ACHN (cell line): ENCODE measurements at places on chromosomes 5 and 9.

DNA sequence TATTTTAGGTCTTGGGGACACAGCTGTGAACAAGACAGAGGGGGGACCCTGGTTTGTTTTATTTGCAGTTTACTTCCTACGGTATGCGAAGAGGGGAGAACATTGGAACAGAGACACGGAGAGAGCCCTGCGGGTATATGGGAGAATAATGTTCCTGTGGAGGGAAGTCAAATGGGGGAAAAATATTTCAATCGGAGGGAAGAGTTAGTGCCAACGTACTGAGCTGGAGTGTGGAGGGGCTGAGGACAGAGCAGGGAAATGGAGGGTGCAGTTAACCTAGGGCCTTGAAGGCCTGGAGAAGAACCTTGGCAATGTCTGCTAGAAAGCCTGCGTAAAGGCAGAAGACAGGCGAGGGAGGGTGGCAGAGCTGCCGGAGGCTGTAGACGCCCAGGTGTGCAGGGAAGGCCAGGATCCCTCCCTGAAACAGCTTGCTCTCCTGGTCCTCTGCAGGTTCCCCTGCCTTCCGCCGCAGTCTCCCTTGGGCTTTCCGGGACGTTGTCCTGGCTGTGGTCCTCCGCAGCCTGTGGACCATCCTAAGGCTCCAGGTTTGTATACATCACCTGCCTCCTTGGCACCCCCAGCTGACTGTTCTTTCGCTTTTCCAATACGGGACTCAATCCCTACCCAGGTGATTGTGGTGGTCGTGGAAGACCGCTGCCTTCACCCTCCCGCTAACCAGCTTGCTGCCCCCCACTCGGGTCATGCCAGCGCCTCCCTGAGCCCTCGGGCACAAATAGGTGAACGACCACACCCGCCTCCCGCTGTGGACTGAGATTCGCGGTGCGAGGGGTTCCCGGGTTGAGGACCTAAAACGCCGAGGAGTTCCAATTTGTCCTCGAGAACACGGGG is 1.9 kb upstream of the RACK1 start:
- DNase-seq, result no peak

DNA sequence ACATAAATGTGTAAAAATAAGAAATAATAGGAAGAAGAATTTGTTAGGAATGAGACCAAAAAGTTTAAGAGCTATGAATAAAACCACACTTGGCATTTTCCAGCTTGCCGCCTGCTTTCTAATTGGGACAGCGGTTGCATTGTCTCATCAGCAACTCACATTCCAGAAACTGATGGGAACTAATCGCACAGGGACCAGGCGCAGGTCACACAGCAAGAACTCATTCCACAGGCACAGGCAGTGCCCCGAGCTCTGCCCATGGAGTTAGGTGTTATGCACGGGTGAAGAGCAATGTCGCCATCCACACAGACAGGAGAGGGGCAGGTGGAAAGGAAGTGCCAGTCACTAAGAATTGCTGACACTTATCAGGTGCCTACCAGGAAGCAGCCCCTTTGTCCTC is 279.9 kb downstream of the NSG2 start:
- no peak for DNase-seq

GRCh38 chr5:134609232-134609851 is 23.3 kb downstream of the SAR1B start:
- DNase-seq, result peak; percentile 48

DNA sequence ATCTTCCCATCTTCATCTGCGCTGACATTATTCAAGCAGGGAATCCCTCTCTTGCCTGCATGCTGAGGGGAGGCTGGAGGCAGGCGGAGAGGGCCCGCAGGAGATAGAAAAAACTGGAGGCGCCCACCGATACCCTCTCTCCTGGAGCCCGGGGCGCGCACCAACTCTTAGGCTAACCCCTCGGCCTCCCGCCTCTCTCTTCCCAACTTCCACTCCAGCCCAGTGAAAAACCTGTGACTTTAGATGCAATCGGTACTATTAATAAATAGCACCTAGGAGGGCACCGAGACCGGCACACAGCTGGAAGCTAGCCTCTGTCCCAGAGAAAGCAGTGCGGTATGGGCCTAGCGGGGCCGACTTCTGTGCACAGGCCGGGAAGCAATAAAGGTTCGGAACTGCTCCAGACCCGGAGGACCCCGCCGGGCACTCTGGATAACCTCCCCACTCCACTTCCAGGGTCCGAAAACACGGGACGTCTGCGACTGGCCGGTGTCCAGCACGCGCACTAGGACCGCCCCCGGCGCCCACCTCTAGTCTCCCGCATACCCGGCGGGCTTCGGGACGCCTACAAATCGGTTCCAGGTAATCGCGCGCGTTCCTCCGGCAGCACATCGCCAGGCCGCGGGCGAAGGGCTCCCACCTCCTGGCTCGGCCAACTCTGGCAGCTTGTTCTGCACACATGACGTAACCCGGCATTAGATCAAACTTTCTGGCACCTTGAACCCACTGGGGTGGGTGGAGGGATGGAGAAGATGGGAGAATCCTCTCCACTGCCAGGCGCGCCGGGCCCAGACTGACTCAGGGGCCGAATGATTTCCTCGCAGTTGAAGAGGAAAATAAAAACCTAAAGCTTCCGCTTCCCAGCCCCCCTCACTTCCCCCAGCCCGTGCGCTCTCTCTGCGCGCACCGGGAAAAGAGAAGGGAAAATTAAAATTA is 1.4 kb downstream of the EFNA5 start:
- peak; percentile 52 for DNase-seq

- no peak for DNase-seq
Observed at GRCh38 chr9:14788846-14789245, 66.3 kb upstream of the CER1 start.

GRCh38 chr9:28820741-28821140 is 1247.5 kb upstream of the C9orf72 start:
- no peak for DNase-seq

GRCh38 chr5:78671609-78672008 is 23.0 kb upstream of the LHFPL2 start:
- DNase-seq, result no peak

GRCh38 chr5:89351975-89352374 is 469.0 kb upstream of the MEF2C start:
- no peak for DNase-seq

DNA sequence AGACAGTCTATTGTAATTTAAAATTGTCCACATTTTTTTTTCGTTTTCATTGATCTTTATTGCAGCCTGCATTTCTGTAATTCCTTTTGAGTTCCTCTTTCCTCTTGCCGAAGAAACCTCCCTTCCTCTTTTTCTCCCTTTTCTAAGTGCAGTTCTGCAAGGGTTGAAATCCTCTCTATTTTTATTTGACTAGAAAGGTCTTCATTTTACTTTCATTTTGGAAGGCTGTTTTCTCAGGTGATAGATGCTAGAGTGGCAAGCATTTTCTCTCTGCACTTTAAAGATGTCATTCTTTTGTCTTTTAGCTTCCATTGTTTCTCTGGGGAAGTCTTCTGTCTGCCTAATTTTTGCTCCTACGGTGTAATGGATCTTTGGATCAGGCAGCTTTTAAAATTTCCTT is 248.5 kb downstream of the SMARCA2 start:
- DNase-seq, result no peak

- no peak for DNase-seq
Observed at GRCh38 chr5:100877274-100877673, 25.8 kb downstream of the ST8SIA4 start.

GRCh38 chr5:52915176-52915875 is 73.8 kb upstream of the ITGA2 start:
- DNase-seq, result peak; percentile 65

GRCh38 chr9:123027517-123027916 is 6.0 kb upstream of the GPR21 start:
- DNase-seq, result no peak

- DNase-seq, result no peak
Observed at GRCh38 chr5:131959906-131960305, 14.4 kb upstream of the MEIKIN start.

DNA sequence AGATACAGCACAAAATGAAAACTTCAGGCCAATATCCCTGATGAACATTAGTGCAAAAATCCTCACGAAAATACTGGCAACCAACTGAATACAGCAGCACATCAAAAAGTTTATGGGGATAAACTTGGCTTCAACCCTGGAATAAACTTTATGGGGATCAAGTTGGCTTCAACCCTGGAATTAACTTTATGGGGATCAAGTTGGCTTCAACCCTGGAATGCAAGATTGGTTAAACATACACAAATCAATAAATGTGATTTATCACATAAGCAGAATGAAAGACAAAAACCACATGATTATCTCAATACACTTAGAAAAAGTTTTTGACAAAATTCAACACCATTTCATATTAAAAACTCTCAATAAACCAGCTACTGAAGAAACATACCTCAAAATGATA is 213.7 kb upstream of the DMRTA1 start:
- no peak for DNase-seq

GRCh38 chr9:109906766-109907382 is 126.9 kb downstream of the PALM2AKAP2 start:
- no peak for DNase-seq

DNA sequence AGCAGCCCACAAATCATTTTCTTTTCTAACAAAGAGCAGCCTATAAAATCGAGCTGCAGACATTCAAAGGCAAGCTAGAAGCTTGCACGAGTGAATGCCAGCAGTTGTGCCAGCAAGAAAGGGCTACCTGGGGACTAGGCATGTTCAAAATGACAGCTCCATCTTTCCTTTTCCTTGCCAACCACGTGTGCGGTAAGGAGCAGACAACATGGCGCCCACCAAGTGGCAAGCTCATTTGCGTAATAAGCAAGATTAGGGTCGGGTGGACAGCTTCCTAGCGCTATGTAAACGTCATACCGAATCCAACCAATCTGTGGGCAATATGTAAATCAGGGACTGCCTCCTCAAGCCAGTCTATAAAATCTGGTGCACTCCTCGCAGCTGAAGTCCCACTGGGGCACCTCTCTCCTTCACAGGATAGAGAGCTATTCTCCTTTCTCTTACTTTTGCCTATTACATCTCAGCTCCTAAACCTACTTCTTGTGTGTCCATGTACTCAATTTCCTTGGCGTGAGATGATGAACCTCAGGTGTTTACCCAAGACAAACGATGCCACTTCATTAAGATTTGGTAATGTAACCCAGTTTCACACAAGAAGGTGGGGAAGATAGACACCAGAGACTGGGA is 22.5 kb upstream of the SPARC start:
- DNase-seq, result no peak

DNA sequence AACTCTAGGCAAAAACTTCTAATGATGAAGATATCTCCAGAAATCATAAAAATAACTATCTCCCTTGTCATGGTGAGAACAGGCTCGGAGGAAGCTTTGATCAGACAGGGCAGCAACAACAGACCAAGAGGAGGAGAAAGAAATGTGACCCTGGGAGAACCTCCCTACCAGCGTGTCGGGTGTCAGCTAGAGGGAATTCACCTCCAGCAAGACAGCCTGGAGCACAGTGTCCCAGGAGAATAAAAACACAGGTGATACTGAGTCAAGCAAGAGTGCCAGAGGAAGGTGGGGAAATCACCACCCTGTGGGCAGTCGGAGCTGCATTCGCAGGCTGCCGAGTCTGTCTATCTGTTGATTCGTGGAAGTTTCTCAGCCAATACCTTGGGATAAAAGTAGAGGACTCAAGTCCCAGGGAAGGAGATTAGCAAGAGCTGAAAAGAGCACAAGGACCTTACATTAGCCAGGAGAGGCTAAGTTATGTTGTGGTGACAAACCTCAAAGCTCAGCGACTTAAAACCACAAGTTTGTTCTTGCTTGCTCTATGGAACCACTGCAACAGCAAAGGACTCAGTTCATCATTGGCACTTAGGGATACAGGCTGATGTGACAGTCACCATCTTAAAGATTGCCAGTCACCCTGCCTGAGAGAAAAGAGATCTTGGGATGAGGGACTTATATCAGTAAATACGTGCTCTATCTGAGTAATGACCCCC is 598.3 kb downstream of the CCDC171 start:
- DNase-seq, result no peak

- DNase-seq, result no peak
Observed at GRCh38 chr9:6894135-6894534, 136.4 kb downstream of the KDM4C start.

GRCh38 chr5:149731617-149732323 is 1.7 kb downstream of the PPARGC1B start:
- DNase-seq, result peak; percentile 66

DNA sequence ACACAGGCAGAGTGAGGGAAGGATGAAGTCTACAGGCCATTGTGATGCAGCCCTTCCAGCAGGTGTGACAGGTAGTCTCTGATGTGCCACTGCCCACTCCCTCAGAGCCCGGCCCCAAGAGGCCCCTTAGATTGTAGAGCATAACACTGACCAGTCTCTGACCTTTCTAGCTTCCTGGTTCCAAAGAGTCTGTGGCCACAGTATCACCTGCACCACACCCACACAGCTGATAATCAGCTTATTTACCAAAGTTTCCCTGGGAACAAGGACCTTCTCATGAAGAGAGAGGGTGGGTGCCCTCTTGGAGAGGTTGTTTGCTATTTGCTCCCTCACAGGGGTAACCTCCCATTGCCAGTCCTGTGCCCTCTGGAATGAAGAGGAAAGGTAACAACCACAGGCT is 11.0 kb upstream of the ACER2 start:
- DNase-seq, result no peak

DNA sequence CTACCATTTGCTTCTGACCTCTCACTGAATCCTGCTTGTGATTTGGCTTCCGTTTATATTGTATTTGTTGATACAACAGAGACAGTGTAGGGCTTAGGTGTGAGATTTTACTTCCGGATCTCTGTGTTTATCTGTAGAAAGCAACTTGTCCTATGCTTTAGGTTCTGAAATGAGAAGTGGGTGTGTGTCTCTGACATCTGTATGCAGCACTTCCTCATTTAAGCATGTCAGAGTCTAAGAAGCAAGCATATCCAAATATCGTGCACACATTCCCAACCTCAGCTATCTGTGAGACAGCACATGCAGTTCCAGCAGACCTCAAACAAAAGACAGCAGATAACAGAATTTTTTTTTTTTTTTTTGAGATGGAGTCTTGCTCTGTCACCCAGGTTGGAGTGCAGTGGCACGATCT is 16.3 kb downstream of the KLF9 start:
- DNase-seq, result no peak

GRCh38 chr9:5510989-5511388 is 658 bp downstream of the PDCD1LG2 start:
- DNase-seq, result no peak

DNA sequence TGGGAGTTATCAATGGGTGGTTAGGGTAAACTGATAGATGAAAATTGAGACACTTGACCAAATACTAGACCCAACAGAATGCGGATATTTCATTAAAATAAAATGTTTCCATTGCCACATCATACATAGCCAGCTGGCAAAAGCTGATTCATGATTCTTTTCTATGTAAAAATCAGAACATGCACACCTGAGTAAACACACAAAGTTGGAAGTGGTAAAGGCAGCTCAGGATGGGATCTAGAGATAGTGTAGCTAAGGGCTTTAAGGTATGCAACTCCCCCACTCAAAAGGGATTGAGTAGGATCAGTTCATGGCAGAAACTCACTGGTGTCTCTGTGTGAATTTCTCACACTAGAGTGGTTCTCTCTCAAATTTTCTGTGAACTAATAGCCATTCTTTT is 541.1 kb upstream of the GRAMD2B start:
- DNase-seq, result no peak

- no peak for DNase-seq
Observed at GRCh38 chr5:143759396-143760130, 52.4 kb upstream of the HMHB1 start.
